Epithelial cell of proximal tubule (primary cell): ENCODE measurements at places on chromosomes 5 and 9. TPM values are rescaled to one million over a fixed set of nuclear protein-coding genes. Genes with fewer than 3 reads are reported as not detected.

The LRRC19 gene
- not detected in 2 replicates for total RNA-seq

The LVRN gene
- 0.58 TPM in 1 of 2 replicates, not detected in the other for total RNA-seq

The LEAP2 gene
- 0.22 and 0.35 TPM in 2 replicates for total RNA-seq

The ANGPTL2 gene
- 1.1 and 1.7 TPM in 2 replicates for total RNA-seq

The AMBP gene
- not detected in 2 replicates for total RNA-seq

The WDR70 gene
- total RNA-seq: 19.0 TPM in 2 replicates

The PPP2R2B gene
- total RNA-seq: 1.1 and 3.9 TPM in 2 replicates

The TAF11L10 gene
- total RNA-seq: not detected in 2 replicates

The MRPL22 gene
- total RNA-seq: 20.3 and 52.2 TPM in 2 replicates

The ACTBL2 gene
- 2.2 and 2.3 TPM in 2 replicates for total RNA-seq

DNA sequence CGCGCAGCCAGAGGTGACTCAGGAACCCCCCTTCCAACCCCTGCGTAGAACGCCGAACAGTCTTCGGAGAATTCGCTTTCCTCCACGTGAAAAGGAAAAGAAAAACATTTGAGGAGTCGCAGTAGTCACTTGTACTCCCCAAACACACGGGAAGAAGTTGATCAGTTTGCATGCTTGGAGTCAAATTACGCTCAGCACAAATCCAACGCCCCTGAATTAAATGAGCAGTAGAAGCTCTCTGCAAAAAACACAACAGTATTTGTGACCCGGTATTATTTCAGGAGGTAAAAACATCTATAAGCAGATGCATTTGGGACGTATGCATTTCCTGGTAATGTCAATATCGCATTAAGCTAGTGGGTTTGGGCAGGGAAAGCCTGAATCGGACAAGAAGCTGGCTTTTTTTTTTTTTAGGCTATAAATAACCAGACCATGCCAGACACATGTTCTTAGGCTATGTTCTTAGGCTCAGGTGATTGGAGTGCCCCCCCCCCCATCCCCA is 854 bp upstream of the ARL15 start:
- no peak for DNase-seq

- no peak for DNase-seq
These were observed 1.3 kb downstream of the ASTN2 start for GRCh38 chr9:117413346-117414219.

DNA sequence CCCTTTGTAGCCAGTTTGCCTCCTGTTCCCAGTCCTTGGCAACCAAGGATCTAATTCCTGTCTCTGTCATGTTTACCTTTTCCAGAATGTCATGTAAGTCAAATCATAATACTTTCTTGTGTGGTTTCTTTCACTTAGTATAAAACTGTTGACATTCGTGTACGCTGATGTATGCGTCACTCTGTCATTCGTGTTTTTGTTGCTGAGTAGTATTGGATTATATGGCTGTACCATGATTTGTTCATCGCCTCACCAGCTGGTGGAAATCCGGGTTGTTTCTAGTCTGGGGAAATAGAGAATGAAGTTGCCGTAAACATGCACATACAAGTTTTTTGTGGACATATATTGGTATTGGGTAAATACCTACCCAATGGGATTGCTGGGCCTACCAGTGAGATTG is 97.4 kb downstream of the ANGPTL2 start:
- no peak for DNase-seq

- no peak for DNase-seq
These were observed 55.5 kb downstream of the HABP4 start for GRCh38 chr9:96505316-96505991.

DNA sequence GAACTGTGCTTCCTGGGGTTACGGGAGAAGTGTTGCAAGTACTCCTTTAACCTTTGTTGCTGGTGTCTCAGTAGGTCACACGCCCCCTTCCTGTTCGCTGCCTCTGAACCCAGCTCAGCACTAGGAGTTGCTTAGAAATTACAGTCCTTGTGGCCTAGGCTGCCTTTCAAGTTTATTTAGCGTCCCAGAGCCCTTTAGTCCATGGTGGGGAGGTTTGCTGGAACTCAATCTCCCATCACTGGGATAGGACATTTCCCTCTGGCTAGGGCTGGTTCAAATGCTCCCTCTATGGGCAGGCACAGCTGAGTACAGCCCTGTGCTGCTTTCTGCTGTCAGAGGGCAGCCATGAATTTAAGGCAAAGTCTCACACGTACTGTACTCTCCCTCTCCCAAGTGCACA is 4.7 kb downstream of the IFNA8 start:
- no peak for DNase-seq

- peak; percentile 61 for DNase-seq
These were observed at the start of gene GRAMD2B for GRCh38 chr5:126422994-126423788. Gene GRAMD2B, plus strand, starts transcription at chr5:126423409. Its CDS starts 198 bp downstream, at chr5:126423607.

- no peak for DNase-seq
These were observed 85.0 kb downstream of the PSD2 start for GRCh38 chr5:139880416-139881142.

DNA sequence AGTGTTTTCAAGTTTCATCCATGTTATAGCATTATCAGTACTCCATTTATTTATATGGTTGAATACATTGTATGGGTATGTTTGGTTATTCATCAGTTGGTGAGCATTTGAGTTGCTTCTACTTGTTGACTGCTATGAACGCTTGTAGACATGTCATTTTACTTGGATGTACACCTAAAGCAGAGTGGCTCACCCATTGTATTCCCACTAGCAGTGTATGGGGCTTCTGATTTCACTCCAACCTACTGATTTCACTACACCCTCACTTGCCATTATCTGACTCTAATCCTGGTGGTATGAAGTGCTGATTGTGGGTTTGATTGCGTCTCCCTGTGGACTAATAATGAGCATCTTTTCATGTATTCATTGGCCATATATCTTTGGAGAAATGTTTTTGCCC is 9.5 kb downstream of the NPM1 start:
- DNase-seq: no peak

- DNase-seq: no peak
These were observed 35.8 kb downstream of the PTCH1 start for GRCh38 chr9:95481000-95481399.

GRCh38 chr5:8683496-8683895 is 814.5 kb downstream of the MTRR start:
- DNase-seq: no peak

DNA sequence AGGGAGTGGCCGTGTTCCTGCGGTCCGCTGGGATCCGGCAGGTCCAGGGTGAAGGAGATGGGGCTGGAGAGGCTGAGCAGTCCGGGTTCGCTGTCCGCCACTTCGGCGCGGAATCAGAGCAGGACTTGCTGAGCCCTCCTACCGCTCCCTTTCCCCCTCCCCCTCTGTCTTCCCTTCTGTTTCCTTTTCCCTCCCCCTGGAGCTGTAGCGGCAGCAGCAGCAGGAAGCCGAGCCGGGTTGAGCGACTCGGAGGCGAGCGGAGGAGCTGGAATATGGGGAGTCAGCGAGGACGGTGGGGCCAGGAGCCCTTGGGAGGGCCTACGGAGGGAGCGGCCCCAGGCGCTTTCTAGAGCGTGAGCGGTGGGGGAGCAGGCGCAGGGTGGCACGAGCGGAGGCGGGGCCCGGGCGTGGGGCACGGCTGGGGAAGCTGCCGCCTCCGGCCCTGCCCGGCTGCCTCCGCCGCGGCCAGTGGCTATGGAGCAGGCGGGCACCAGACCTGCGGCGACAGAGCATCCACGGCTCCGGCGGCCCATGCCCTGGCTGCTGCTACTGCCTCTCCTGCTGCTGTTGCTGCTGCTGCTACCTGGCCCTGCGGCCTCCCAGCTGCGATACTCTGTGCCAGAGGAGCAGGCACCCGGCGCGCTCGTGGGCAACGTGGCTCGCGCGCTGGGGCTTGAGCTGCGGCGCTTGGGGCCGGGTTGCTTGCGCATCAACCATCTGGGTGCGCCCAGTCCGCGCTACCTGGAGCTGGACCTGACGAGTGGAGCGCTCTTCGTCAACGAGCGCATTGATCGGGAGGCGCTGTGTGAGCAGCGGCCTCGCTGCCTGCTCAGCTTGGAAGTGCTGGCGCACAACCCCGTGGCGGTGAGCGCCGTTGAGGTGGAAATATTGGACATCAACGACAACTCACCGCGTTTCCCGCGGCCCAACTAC is at the start of gene PCDHAC2:
PCDHAC2 (plus strand) TSS at position 184 of the 933 bp plus-strand sequence; CDS start at position 475, 291 bp downstream.
- no peak for DNase-seq
